ENCODE measurements at places on chromosomes 6 and 20.

GRCh38 chr20:9301129-9302090 is 213.0 kb upstream of the LAMP5 start:
- peak; percentile 86 for DNase-seq

DNA sequence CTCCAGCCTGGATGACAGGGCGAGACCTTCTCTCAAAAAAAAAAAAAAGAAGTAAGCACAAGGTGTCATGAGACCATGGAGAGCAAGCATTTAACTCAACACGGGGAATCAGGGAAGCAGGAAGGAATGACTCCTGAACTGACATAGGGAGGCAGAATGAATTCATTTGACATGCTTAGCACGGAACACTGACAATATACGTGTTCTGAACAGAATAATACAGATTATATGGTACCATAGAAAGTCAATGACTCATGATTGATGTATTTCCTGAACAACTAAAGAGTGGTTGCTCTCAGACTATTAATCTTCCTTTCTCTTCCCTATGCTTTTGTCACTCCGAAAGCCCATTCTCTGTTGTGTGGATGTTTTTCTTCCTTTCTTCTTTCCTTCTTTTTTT is 20.7 kb upstream of the ASIP start:
- DNase-seq, result no peak

DNA sequence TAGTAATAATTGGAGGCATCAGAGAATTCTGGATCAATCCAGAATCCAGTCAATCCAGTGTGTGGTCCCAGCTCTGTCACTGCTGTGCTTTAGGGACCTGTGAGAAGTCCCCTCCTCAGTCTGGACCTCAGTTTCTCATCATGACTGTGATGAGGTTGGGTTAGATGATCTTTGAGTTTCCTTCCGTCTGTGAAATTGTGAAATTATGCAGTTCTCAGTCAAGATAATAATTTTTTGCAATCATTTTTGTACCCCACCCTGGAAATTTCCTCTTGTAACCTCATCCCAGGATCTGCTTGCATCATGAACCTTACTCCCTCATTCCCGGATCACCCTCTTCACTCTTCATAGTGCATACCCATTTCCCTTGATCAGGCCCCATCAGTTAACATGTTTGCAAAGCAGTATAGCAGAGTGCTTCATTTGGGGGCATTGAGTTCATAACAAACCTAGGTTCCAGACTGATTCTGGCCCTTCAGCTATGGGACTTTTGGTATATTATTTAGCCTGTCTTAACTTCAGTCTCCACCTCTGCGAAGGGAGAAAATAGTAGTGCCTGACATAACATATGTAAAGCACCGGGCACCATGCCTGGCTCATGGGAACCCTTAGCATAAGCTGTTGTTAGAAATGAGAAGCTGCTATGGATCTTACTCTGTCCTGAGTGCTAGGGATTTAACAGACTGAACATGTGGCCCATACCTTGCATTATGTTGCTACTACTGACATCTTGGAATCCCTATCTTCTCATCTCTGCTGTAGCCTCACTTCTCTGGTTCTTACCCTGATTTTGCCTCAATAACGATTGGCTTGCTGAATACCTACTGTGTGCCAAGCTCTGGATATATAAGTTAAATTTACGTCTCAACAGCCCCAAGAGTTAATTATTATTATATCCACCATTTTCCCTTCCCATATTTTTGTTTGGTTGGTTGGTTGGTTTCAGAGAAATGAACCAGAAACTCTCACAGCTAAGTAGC is 1.3 kb downstream of the ZNF76 start:
- no peak for DNase-seq

DNA sequence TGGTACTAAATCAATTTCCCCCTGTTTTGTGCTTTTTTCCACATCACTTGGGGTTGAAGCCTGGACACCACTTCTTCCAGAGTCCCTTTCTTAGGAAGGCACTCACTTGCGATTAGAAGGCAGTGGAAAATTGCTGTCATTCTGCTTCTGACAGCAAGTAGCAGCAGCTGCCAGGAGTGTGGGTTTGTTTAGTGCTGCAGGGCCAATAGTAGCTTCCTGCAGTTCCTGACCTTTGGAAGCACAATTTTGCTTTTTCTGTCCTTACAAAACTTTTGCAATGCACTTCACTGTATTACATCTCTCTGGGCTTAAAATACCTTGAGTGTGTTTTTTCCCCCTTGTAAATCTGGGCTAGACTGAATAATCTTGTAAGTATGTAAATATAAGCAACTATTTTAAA is 12.5 kb upstream of the HLA-DRA start:
- no peak for DNase-seq

GRCh38 chr20:38283236-38283635 is 20.7 kb upstream of the BPI start:
- DNase-seq, result no peak

DNA sequence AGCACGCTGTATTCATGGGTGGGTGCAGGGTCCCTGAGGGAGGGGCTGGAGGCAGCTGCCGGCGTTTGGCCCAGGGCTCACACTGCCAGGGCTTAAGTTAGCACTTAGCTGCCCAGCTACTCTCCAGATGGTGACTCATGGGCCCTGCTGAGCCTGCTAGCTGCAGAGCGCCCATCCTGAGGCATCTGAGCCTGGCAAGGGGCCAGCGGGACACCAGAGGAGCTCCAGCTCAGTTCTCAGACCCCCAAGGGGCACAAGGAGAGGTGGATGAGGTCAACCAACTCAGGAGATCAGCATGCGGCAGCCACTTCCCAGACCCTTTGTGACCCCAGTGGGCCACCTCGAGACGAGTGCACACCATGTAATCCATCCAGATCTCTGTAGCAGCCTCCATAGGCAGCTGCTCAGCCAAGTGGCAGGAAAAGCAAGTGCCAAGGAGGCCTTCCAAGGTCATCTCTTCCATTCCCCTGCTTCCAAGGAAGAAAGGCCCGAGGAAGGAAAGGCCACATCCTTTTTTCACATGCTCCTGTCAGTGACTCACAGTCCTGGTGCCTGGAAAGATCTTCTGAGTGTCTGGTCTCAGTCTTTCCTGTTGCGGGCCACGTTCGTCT is 35.3 kb downstream of the FOXP4 start:
- DNase-seq, result no peak

DNA sequence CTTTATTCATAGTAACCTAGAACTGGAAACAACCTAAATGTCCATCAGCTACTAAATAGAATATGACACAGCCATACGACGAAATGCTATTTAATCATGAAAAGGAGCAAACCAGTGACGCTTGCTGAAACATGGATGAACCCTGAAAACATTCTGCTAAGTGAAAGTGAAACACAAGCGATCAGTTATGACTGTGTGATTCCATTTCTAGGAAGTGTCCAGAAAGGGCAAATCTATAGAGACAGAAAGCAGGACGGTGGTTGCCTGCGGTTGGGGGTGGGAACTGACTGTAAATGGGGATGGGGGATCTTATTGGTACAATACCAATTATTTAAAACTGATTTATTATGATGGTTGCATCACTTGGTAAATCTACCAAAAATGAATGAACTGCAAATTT is 126.8 kb downstream of the IPCEF1 start:
- DNase-seq, result no peak

GRCh38 chr6:11223286-11223864 is 9.1 kb downstream of the NEDD9 start:
- no peak for DNase-seq

DNA sequence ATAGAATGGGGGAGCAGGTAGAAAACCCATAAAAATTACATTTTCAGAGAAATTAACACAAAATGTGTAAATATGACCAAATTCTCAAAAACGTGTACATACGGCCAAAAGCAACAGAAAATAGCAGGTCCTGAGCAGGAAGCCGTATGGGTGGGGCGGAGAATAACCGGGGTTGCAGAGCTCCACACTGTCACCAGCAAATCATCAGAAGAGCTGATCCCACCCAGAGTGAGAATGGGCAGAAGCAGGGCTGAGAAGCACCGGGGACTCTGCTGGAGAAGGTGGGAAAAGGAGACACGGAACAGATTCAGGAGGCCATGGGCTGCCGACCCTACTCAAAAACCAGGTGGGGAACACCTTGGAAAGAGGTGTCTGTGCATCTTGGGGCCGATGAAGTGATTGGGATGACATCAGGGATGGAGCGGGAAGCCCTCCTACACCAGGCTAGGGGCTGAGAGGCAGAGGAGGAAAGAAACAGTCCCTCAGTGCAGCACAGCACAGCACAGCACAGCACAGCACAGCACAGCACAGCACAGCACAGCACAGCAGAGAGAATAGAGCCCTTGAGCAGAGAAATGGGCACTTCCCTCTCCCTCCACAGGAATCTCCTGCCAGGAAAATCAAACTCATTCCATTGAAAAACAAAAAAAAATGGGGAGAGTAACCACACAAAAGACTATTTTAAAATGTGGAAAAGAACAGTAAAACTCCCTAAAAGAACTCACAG is 22.3 kb downstream of the STX7 start:
- no peak for DNase-seq

DNA sequence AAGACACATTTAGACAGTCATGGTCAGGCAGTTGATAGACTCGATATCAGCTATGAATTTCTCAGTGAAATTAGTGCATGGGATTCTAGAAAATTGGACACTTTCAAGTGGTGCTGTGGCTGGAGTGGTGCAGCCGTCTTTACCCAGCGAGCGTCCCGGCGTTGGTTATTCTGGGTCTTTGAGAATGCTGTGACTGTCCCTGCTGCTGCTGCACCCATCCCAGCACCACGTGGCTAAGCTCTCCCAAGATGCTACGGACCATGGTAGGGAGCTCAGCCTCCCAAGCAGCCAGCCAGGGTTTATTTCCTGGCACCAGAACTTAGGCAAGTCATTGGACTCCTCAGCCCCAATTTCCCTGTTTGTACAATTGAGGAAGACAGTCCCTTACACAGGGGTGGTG is 147.2 kb upstream of the RPS6KA2 start:
- DNase-seq, result no peak

DNA sequence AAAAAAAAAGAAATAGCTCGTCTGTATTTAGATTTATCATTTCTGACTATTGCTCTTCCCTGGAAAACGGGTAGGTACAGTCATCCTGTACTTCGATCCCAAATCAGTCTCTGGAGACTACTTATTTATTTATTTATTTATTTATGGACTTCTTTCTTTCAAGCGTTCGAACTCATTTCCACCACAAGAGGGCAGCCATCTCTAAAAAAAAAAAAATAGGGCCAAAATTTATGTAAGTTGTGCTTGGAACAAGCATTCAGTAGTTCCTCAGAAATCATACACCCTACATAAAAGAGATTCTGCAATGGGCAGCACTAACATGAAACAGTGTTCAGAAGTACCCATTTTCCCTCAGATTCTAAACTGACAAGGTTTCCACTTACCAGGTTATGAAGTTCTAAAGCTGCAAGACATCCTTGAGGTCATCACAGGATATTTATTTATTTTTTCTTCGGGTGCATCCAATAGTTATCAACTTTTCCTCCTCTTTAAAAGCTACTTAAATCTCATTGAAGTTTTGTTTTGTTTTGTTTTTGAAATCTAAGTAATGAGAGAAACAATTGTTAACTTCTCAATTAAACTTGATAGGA is 1.9 kb upstream of the BMP2 start:
- peak; percentile 58 for DNase-seq

DNA sequence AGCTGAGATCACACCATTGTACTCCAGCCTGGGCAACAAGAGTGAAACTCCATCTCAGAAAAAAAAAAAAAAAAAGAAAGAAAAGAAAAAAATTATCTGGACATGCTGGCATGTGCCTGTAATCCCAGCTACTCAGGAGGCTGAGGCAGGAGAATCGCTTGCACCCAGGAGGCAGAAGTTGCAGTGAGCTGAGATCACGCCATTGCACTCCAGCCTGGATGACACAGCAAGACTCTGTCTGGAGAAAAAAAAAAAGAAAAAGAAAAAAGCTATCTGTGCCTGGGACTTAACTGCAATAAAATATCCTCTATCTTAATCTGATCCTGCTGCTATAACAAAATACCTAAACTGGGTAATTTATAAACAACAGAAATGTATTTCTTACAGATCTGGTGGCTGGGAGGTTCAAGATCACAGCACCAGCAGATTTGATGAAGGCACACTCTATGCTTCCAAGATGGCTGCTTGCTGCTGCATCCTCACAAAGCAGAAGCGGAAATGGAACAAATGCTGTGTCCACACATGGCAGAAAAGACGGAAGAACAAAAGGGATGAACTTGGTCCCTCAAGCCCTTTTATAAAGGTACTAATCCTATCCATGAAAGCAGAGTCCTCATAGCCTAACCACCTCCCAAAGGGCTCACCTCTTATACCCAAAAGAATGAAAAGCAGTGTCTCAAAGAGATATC is 273.3 kb upstream of the JARID2 start:
- no peak for DNase-seq

GRCh38 chr6:159720708-159721107 is 6.6 kb upstream of the WTAP start:
- DNase-seq, result no peak

DNA sequence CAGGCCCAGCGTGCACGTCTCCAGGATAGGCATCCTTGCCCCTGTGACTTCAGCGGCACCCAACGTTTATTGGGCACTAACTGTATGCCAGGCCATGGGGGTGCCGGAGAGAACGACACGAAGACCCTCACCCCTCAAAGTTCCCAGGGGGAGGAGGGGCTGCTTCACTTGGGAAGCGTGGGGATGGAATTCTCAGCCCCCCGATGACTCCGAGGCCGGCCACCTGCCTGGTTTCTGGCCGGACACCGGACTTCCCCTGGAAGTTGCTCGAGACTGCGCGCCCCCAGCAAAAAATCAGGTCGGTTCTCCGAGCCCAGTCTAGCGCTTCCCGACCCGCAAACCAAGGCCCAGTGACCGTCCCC is 275 bp upstream of the MAVS start:
- DNase-seq, result no peak

DNA sequence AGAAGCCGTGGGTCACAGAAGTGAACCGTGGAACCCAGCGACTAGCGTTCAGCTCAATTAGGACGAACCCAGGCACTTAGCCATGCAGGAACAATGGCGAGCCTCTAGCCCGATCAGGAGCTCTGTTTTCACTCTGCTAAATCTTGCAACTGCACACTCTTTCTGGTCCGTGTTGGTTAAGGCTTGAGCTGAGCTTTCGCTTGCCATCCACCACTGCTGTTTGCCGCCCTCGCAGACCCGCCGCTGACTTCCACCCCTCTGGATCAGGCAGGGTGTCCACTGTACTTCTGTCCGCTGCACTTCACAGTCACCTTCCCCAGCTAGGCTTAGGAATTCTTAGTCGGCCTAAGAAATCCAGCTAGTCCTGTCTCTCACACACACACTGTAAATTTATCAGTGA is 25.7 kb upstream of the SLC32A1 start:
- no peak for DNase-seq

- DNase-seq, result no peak
These were observed 52.9 kb upstream of the GPR31 start for GRCh38 chr6:167210375-167211294.

All from NCI-H2029 treated with DMSO at 0.1 percent for 48 hours (cell line).